ENCODE measurements at places on chromosomes 16 and 17.

- H3K4me1 ChIP-seq, result no peaks in the 10 kb centered on the region
- H3K4me3 ChIP-seq, result no peak overlapping the region
- no peaks in the 10 kb centered on the region for H3K27me3 ChIP-seq
- no peaks in the 10 kb centered on the region for H3K36me3 ChIP-seq
- no peak overlapping the region for H3K27ac ChIP-seq
- DNase-seq, result no peak
These were observed 278.3 kb upstream of the CCL2 start for GRCh38 chr17:33976831-33977230.

GRCh38 chr16:85534536-85535351 is 78.4 kb upstream of the GSE1 start:
- no peak for DNase-seq
- no peaks in the 10 kb centered on the region for H3K27me3 ChIP-seq
- peaks cover 7% of the 10 kb centered on the region for H3K4me1 ChIP-seq

GRCh38 chr17:66748578-66748977 is 86.3 kb upstream of the CACNG5 start:
- no peak overlapping the region for H3K27ac ChIP-seq
- H3K4me1 ChIP-seq, result no peaks in the 10 kb centered on the region
- no peak for DNase-seq
- no peaks in the 10 kb centered on the region for H3K27me3 ChIP-seq
- no peak overlapping the region for H3K4me3 ChIP-seq

GRCh38 chr17:8117367-8117979 is 841 bp downstream of the ALOXE3 start:
- peak overlapping the region; percentile 45 for H3K4me3 ChIP-seq
- H3K4me1 ChIP-seq, result peaks cover 24% of the 10 kb centered on the region
- H3K36me3 ChIP-seq, result no peaks in the 10 kb centered on the region
- no peak for DNase-seq
- peaks cover 41% of the 10 kb centered on the region for H3K27me3 ChIP-seq

DNA sequence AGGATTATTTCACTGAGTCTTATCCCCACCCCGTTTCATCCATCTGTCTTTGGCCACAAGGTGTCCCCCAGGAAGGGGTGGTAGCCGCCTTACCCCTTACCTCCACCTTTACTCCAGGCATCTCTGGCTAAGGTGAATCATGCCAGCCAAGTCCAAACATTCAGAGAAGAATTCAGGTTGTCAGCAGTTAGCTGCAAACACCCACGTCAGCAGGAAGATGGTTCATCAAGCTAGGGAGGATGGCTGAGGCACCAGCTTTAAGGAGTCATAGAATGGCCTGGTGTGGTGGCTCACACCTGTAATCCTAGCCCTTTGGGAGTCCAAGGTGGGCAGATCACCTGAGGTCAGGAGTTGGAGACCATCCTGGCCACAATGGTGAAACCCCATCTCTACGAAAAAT is 61.0 kb downstream of the RBFOX1 start:
- H3K27ac ChIP-seq, result no peak overlapping the region
- no peaks in the 10 kb centered on the region for H3K4me1 ChIP-seq
- no peaks in the 10 kb centered on the region for H3K27me3 ChIP-seq
- DNase-seq, result no peak
- no peak overlapping the region for H3K4me3 ChIP-seq

GRCh38 chr17:77862890-77863813 is 95.4 kb upstream of the TNRC6C start:
- H3K4me3 ChIP-seq, result no peak overlapping the region
- H3K27me3 ChIP-seq, result no peaks in the 10 kb centered on the region
- H3K27ac ChIP-seq, result peak overlapping the region; percentile 67
- no peak for DNase-seq

- H3K27ac ChIP-seq, result no peak overlapping the region
- no peaks in the 10 kb centered on the region for H3K36me3 ChIP-seq
- no peaks in the 10 kb centered on the region for H3K27me3 ChIP-seq
- no peak for DNase-seq
These were observed 8.5 kb upstream of the SOCS3 start for GRCh38 chr17:78368348-78368747.

DNA sequence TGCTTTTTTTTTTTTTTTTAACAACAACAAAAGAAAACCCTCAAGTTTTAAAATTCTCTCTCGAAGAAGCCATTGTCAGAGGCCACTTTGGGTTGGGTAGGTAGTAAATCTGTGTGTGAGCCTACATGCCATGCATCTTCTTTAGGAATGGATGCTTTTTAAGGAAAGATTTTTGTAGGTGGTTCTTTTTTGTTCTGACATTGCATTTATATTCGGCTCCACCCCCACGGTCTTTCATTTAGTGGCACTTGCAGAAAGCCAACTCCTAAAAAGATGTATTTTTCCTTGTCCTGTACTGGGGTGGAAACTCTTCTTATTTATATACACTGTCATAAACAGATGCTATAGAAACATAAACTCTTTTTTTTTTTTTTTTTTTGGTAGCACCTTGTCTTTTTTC is 35.1 kb downstream of the KCNJ2 start:
- no peaks in the 10 kb centered on the region for H3K4me1 ChIP-seq
- H3K36me3 ChIP-seq, result no peaks in the 10 kb centered on the region
- DNase-seq, result no peak

DNA sequence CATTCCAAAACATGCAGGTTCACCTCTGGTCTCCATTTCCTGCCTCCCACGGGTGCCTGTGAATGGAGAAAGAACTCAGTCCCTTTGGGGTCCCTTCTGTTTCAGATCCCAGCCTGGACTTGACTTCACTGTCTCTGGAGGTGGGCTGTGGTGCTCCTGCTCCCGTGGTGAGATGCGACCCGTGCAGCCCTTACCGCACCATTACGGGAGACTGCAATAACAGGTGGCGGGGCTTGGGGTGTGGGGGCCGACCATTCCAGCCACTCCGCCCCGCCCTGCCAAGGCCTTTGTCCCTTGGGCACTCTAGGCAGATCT is 10.5 kb downstream of the LPO start:
- peak overlapping the region; percentile 37 for H3K4me3 ChIP-seq
- H3K27ac ChIP-seq, result no peak overlapping the region
- no peak for DNase-seq
- H3K4me1 ChIP-seq, result peaks cover 7% of the 10 kb centered on the region
- H3K27me3 ChIP-seq, result no peaks in the 10 kb centered on the region
- no peaks in the 10 kb centered on the region for H3K36me3 ChIP-seq

GRCh38 chr17:49952912-49953497 is 16.0 kb upstream of the DLX4 start:
- no peak overlapping the region for H3K4me3 ChIP-seq
- H3K27me3 ChIP-seq, result peaks cover 11% of the 10 kb centered on the region
- no peak for DNase-seq
- no peak overlapping the region for H3K27ac ChIP-seq
- no peaks in the 10 kb centered on the region for H3K4me1 ChIP-seq
- no peaks in the 10 kb centered on the region for H3K36me3 ChIP-seq

- no peak overlapping the region for H3K4me3 ChIP-seq
- no peak overlapping the region for H3K27ac ChIP-seq
- H3K4me1 ChIP-seq, result no peaks in the 10 kb centered on the region
These were observed 31.8 kb downstream of the TPSG1 start for GRCh38 chr16:1193143-1193824.

DNA sequence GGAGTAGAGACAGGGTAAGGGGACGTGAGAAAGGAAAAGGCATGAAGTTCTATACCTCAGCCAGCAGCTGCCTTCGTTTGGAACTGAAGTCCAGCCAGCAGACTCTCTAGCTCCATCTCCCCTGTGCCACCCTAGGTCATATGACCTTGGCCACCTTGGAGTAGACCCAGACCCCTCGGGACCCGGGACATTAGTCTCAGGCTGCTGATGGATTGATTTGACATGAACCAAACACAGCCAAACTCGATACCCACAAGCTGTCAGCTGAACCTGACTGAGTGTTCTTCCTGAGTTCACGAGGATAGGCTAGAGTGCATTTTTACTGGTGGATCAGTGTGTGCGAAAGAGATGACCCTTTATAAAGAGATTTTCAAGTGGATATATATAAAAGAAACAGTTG is 68.5 kb downstream of the YPEL2 start:
- no peaks in the 10 kb centered on the region for H3K4me1 ChIP-seq
- H3K36me3 ChIP-seq, result no peaks in the 10 kb centered on the region
- no peaks in the 10 kb centered on the region for H3K27me3 ChIP-seq
- DNase-seq, result no peak
- H3K4me3 ChIP-seq, result no peak overlapping the region
- H3K27ac ChIP-seq, result no peak overlapping the region

GRCh38 chr17:43723697-43724359 is 34.8 kb downstream of the SOST start:
- no peak for DNase-seq
- H3K4me1 ChIP-seq, result no peaks in the 10 kb centered on the region
- no peak overlapping the region for H3K4me3 ChIP-seq
- no peak overlapping the region for H3K27ac ChIP-seq
